Nephron progenitor cell (in vitro differentiated cells): ENCODE measurements at places on chromosomes 5 and 9.

DNA sequence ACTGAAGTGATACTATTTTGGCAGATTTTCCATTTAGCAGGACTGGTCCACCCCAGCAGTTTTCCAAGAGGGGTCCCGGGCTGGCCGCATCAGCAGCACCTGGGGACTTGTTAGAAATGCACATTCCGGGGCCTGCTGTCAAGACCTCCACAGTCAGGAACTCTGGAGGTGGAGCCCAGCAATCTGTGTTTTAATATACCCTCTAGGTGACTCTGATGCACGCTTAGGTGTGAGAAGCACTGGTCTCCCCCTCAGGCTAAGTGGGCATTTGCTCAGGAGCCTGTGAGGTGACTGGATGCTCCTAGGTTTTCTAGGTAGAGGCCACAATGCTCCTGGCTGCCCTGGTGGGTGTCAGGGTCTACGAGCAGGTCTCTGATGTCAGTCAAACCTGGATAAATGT lies 81.7 kb downstream of the DCP2 start:
- no peak for DNase-seq

GRCh38 chr9:37036776-37037502 lies 2.9 kb upstream of the PAX5 start:
- DNase-seq: peak; percentile 57

GRCh38 chr5:31059889-31060288 lies 133.6 kb upstream of the CDH6 start:
- DNase-seq: no peak

DNA sequence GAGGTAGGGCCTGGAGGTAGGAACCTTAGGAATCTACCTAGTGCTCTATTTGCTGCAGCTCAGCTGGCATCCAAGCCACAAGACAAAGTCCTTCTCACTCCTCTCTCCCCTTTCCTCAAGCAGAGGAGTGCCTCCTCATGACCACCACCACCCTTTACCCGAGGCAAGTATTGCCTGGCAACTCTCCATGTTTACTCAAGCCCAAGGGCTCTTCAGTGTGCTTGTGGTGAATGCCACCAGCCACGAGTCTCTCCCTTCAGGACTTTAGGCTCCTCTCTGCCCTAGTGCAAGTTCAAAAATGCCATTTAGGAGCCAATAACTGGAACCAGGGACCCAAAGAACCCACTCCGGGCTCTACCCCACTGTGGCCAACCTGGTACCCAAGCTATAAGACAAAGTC lies 514.5 kb upstream of the RGMB start:
- DNase-seq: no peak

DNA sequence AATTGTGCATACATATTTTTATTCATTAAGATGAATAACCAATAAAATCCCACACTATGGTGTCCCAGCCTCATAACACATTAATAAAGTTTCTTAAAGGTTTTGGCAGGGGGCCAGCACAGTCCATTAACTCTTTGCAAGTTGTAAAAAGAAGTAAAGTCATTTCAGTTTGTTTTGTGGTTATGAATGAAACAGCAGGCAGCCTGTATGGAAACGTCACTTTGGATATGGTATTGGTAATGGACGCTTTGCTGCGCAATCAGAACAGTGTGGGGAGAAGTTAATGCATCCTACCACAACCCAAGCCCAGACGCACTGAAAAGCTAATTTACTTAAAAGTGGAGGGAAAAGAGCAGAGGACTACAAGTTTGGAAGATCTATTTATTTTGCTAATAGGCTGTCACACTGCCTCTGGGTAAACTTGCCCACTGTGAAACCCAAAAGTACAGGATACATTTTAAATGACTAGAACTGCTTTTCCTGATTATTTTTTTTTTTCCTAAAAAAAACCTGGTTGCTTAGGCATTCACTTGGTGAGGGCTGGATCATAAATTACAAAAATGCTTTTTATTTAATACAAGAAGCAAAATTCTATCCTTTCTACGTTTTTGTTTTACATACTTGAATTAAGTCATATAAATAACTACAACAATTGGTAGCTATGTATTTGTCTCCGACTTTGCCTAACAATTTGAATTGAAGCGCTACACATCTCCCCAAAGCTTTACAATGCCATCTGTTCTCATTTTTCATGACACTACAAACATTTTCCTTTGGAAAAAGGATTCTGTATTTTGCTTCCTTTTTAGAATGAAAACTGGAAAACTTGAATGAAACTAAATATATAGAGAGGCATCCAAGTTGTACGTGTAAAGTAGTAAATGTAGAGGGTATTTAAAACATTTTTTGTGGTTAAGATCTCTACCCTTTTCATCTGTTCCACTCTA lies 104.3 kb downstream of the NFIB start:
- DNase-seq: no peak

GRCh38 chr5:44336708-44337107 lies 52.5 kb downstream of the FGF10 start:
- no peak for DNase-seq

- DNase-seq: peak; percentile 59
Measured at GRCh38 chr5:36696059-36696673, 89.8 kb downstream of the SLC1A3 start.

- no peak for DNase-seq
Measured at GRCh38 chr9:112640311-112640710, 77.6 kb downstream of the INIP start.

- DNase-seq: no peak
Measured at GRCh38 chr5:155564541-155564940, 551.0 kb downstream of the KIF4B start.

- no peak for DNase-seq
Measured at GRCh38 chr9:131817073-131817472, 77.2 kb upstream of the RAPGEF1 start.

DNA sequence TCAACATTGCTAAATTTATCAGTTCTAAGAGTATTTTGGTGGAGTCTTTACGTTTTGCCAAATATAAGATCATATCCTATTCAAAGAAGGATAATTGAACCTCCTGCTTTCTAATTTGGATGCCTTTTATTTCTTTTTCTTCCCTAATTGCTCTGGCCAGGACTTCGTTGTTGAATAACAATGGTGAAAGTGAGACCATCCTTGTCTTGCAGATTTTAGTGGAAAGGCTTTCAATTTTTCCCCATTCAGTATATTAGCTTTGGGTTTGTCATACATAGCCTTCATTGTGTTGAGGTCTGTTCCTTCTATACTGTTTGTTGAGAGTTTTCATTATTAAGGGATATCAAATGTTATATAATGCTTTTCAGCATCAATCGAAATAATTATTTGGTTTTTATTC lies 1974.2 kb upstream of the ACO1 start:
- DNase-seq: no peak

- DNase-seq: no peak
Measured at GRCh38 chr5:131258733-131259132, 5.1 kb upstream of the CDC42SE2 start.

DNA sequence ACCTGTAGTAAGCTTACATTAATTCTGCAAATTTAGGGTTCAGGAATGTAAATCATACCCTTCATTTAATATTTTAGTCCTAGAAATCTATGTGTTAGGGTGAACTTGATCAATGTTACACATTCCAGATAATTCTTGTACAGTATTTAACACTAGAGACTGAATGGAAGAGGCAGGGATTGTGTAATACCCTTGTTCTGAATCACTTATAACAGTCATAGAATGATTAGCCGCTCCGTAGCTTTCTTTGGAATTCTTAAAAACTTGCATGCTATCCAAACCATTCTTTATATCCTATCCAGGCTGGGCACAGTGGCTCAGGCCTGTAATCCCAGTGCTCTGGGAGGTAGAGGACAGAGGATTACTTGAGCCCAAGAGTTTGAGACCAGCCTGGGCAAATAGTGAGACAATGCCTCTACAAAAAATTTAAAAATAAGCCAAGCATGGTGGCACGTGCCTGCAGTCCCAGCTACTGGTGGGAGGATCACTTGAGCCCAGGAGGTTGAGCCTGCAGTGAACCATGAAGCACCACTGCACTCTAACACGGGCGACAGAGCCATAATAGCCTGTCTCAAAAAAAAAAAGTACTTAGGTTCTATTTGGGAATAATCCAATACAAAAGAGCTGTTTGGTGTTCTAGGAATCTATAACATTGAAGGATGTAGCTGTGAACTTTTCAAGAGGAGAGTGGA lies 8.3 kb downstream of the ZNF483 start:
- no peak for DNase-seq

- DNase-seq: no peak
Measured at GRCh38 chr9:76490249-76490990, 31.4 kb downstream of the GCNT1 start.

- no peak for DNase-seq
Measured at GRCh38 chr9:20255052-20255451, 367.2 kb downstream of the MLLT3 start.

DNA sequence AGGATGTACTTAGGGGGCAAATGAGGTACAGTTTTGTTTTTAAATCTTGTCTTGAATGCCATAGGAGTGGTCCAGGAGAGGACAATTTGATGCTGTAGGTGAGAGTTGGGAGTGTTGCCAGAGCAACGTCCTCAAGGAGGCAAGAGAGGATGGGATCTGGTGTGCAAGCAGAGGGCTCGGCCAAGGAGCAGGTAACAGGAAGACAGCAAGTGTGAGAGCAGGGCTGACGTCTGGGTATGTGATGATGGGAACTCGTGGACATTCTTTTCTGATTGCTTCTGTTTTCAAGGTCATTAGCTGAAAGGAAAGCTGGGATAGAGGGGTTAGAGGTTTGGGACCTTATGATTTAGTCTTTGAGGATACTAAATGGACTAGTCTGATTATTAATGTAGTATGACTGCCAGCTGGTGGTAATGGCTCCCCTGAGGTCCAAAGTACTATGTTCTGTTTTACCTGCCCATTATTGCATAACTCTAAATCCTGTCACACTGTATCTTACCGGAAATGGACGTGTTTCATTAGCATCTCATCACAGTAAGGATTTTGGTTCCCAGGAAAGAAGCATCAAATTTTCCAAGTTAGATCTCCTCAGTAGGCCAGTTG lies 15.4 kb downstream of the GNPDA1 start:
- DNase-seq: no peak

DNA sequence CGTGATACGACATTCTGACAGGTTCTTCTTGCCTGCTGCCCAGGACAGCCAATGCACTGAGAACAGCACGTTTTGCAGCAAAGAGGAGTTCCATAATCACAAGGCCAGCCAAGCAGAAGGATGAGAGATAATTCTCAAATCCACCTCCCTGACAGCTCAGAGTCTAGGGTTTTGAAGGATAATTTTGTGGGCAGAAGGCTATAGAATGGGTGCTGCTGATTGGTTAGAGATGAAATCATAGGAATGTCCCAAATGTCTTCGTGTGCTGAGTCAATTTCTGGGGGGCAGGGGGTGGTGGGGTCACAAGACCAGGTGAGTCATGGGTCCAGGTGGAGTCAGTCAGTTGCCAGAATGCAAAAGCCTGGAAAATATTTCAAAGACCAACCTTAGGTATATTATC lies 175.5 kb upstream of the SLC30A5 start:
- DNase-seq: no peak

DNA sequence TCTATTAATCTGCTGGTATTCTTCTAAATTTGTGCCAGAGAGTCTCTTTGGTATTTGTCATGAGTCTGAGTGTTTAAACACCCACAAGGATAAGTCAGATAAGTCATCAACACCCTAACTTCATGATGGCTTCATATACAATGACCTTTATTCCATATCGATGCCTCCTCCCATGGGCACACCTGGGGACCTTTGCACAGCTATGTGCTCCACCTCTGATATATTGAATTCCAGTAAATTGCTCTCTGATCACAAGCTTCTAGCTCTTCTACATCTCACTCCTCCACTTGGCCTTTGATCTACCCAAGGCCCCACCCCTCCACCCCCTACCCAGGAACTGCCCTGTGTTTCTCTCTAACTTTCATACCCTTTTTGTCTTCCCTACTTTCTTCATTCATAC lies 102.7 kb upstream of the MIER3 start:
- no peak for DNase-seq

GRCh38 chr9:103361906-103362305 lies 366.8 kb downstream of the CYLC2 start:
- no peak for DNase-seq

GRCh38 chr9:5608298-5609225 lies 20.3 kb upstream of the RIC1 start:
- DNase-seq: no peak

DNA sequence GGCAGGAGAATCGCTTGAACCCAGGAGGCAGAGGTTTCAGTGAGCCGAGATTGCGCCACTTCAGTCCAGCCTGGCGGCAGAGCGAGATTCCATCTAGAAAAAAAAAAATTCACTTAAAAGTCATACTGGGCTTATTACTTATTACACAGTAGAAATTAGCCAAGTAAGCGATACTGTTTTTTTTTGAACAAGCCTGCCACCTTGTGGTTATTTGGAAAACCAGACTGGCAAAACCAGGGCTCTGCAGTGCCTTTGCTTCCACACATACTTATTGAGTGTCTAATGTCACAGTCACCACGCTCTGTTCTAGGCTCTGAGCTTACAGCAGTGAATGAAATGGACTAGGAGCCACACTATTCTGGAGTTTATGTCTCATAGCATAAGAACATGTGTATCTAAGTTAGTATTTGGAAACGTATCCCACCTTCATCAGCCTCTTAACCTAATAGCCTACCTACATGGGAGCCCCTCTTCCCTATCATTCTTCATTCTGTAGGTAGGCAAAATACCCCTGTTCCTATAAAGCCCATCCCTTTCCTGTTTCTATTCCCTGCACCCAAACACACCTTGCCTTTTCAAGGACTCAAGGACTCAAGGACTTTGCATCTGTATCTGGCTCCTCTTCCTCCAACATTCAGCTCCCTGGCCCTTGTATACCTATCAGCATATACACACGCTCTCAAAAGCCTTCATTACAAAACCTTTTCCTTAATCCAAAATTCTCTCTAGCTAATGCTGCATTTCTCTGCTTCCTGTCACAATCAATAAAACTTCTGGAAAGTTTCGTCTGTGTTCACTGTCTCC lies 13.9 kb upstream of the BASP1 start:
- peak; percentile 28 for DNase-seq

GRCh38 chr9:128771094-128771721 lies 519 bp downstream of the ZER1 start:
- DNase-seq: no peak

DNA sequence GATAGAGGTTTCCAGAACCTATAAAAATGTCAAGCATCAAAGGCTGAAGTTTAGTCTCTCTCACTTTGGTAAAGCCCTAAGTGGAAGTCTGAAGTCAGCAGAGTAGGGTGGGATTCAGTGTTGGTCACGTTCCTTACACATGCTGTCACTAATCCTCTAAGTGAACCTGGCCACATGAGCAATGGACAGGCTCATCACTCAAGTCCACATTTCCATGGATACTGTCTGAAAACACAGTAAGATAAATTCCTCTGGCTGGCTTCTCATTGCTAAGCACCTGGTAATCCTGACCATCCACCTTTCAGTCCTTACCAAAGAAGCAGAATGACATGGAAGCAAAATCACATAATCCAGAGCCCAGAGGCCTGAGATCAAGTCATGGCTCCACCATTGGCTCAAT lies 43.8 kb downstream of the GNA14 start:
- no peak for DNase-seq

- DNase-seq: no peak
Measured at GRCh38 chr9:70110194-70111041, 66.8 kb downstream of the MAMDC2 start.

GRCh38 chr5:175146733-175147132 lies 297.2 kb downstream of the DRD1 start:
- no peak for DNase-seq

GRCh38 chr5:139185589-139185988 lies 12.6 kb downstream of the SIL1 start:
- DNase-seq: no peak

- DNase-seq: no peak
Measured at GRCh38 chr5:172926796-172927195, 32.4 kb upstream of the RPL26L1 start.

GRCh38 chr5:145811834-145812625 lies 23.1 kb downstream of the PRELID2 start:
- no peak for DNase-seq
